Aorta (tissue), 5 donors: ENCODE measurements at places on chromosomes 7 and 10. TPM values are rescaled to one million over a fixed set of nuclear protein-coding genes. Genes with fewer than 3 reads are reported as not detected.

The XRCC2 gene
- 0.19 TPM for total RNA-seq

The HOXA5 gene
- 11.8 TPM for total RNA-seq

The ENKUR gene
- total RNA-seq: not detected

The PRKCQ gene
- total RNA-seq: 1.1 TPM

The CD36 gene
- total RNA-seq: 114 TPM

The FRAT1 gene
- total RNA-seq: 4.5 TPM

The MOGAT3 gene
- total RNA-seq: not detected

The BAZ1B gene
- total RNA-seq: 49.3 TPM

The ZPBP gene
- not detected for total RNA-seq

The FZD8 gene
- 28.6 TPM for total RNA-seq

The RBM17 gene
- total RNA-seq: 82.0 TPM

DNA sequence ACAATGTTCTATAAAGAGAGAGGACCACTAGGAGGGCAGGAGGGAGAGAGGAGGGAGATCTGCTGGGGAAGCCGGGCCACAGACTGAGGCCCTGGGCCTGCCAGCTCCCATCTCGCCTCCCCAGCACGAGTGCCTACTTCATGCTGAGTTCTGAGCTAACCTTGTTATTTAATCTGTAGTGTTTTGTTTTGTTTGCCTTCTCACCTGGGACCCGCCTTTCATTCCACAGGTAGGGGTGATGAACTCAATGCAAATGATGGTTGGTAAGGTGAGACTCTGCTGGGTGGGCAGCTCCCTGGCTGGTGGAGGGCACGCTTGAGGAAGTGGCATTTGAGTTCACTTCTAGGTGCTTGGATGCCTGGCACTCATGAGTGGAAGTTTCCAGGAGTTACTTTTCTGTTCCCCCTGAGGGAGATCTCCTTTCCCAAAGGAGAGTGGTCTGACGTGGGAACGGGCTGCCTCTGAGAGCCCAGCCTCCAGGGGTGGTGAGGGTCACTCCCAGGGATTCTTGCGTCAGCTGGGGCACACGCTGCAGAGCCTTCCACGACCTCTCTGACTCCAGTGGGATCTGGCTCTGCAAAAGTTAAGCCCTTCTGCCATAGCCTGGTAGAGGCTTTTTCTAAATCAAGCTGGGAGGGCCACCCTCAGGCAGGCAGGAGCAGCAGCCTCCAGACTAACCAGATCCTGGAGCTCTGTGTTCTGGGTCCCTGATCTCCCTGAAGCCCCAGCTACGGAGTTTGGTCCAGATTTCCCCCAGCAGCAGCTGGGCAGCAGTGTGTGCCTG, 22.4 kb downstream of the UBTD1 start:
- DNase-seq: no peak

- no peak for DNase-seq
Measured at GRCh38 chr7:111986601-111987000, 219.6 kb downstream of the DOCK4 start.

DNA sequence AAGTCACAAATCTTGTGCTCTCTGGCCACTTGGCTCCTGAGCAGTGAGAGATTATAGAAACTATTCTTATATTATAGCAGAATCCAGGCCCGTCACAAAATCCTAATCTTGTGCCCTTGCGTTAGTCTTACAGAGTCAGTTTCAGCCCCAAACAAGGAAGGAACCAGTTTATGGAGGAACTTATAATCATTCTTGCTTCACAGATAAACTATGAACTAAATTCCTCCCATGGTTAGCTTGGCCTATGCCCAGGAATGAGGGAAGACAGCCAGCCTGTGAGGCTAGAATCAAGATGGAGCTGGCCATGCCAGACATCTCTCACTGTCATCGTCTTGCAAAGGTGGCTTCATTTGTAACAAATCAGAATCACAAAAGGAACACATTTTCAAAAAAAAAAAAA, 199.7 kb upstream of the PITRM1 start:
- DNase-seq: no peak

- DNase-seq: no peak
Measured at GRCh38 chr7:134954197-134955082, 31.9 kb upstream of the AGBL3 start.

DNA sequence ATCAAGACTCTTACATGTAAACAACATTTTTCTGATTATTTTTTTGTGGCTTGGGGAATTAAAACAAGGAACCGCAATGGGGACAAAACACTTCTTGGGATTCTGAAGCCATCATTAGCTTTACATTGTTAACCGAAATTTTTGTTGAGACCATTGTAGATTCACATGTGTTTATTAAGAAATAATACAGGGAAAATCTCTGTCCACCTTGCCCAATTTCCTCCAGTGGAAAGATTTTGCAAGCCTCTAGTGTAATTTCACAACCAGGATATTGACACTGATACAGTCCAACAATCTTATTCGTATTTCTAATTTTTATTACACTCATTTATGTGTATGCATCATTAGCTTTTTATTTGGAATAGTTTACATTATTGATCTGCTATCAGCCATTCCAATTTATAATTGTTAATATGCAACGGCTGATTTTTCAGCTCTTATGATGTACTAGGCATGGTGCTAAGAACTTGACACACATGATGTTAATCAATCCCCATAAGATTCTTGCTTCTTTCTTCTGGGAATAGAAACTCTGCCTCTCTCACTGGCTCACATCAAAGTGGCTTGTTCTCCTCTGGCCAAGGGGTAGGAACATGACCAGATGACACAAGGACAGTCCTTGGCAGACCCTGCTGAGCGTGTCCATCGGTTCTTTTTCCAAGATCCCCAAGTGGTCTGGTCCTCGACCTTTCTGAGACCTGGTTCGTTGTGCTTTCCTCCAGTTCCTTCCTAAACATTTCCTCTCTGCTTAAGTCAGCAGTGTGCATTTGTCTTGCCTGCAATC, 137.6 kb downstream of the ADAM12 start:
- no peak for DNase-seq

- DNase-seq: no peak
Measured at GRCh38 chr10:118569241-118569881, 26.1 kb downstream of the PRLHR start.

- no peak for DNase-seq
Measured at GRCh38 chr7:31957090-31957720, 113.0 kb downstream of the PDE1C start.

- no peak for DNase-seq
Measured at GRCh38 chr10:103895411-103896186, 22.4 kb downstream of the STN1 start.

DNA sequence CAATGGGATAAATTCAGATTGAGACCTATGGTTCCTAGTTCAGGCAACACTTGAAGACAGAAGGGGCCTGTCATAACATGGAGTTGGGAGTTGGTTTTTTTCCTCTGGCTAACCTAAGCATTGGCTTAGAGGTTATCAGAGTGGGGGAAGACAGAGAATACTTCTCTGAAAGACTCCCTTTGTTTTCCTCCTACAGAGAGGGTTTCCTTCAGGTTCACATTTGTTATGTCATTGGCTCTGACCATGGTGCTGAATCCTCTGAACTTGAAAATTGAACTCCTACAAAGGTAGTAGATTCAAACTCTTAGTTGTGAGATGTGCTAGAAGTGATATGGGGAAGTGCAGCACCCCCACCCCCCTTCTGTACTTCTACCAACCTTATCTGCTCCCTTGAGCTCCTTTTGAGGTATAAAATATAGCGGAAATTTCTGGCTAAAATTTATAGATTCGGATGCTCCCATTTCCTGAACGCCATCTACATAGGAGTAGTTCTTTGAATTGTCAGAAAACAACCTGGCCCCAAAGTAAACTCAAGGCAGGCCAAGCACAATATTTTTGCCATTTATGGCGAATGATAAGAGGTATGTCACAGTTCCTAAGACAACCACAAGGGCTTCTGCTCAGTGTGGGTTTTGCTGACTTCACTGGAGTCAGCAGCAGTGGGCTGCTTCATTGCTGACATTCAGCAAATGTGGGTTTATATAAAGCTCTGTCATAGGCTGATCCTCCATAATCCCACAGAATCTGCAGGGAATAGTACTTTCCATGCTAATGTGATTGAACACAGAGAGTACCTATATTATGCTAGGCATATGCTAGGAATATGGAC, 131.6 kb upstream of the KLF14 start:
- DNase-seq: no peak

GRCh38 chr7:1669064-1669951, 769 bp upstream of the ELFN1 start:
- DNase-seq: peak; percentile 29

DNA sequence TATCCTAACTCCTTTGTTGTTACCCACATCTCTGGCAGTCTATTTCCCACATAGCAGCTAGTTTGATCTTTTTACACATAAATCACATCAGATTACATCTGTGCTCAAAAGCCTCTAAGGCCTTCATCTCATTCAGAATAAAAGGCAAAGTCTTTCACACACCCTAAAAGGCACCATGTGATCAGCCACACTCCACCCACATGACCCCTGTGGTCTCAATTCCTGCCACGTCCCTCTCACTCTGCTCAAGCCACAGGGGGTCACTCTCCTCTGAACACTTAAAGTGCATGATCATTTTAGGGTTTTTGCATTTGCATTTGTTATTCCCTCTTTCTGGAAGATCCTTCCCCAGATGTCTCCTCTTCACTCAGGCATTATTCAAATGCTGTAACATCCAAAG, 30.8 kb downstream of the ELAPOR2 start:
- no peak for DNase-seq

DNA sequence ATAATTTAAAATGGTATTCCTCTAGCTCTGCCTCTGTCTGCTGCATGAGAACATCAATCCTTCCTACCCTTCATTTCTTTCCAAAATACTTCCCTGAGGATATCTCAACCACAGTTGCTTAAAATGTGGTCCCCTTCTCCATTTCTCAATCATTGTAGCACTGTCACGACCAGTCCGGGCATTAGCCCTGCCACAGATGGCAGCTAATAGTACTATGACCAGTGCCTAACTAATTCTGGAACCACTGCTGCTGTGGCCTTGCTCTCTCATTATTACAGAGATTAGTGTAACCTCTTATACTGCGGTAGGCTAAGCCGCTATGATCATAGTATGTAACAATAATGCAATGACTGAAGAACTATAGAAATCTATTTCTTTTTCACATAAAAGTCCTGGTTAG, 66.0 kb downstream of the REEP3 start:
- DNase-seq: no peak

DNA sequence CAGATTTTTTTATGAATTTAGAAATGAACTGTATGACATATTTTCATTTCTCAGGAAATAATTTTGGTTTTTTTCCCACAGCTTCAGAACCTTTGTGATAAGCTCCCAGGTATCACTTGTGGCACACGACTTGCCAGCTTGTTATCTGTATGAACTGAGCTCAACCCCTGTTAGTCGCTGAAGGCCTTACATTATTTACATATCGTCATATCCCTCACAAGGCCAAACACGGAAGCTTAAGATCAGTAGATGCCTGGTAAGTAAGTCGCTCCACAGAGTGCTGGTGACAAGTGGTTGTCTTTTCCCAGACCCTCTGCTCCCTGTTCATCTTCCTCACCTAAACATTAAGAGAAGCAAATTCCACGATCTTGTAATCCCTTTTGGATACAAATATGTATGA, 55.2 kb downstream of the RAPGEF5 start:
- DNase-seq: no peak

- DNase-seq: no peak
Measured at GRCh38 chr10:27568196-27569175, 64.4 kb downstream of the RAB18 start.

DNA sequence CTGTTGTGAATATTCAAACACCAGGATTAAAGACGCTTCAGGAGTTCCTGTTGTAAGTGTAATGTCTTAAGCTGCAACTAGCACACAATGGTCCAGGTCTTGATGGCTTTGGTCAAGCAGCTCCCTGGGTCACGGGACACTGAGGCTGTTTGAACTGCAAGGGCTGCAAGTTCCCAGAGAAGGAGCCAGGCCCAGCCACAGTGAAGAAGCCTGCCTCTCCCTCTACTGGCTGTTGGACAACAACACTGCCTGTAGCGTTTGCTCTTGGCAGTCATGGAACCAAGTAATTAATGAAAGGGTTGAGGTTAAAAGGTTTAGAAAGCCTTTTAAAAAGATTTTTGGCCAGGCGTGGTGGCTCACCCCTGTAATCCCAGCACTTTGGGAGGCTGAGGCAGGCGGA, 31.9 kb upstream of the GUSB start:
- DNase-seq: no peak

- peak; percentile 77 for DNase-seq
Measured at GRCh38 chr7:130277763-130278643, 11.3 kb downstream of the CPA2 start.

DNA sequence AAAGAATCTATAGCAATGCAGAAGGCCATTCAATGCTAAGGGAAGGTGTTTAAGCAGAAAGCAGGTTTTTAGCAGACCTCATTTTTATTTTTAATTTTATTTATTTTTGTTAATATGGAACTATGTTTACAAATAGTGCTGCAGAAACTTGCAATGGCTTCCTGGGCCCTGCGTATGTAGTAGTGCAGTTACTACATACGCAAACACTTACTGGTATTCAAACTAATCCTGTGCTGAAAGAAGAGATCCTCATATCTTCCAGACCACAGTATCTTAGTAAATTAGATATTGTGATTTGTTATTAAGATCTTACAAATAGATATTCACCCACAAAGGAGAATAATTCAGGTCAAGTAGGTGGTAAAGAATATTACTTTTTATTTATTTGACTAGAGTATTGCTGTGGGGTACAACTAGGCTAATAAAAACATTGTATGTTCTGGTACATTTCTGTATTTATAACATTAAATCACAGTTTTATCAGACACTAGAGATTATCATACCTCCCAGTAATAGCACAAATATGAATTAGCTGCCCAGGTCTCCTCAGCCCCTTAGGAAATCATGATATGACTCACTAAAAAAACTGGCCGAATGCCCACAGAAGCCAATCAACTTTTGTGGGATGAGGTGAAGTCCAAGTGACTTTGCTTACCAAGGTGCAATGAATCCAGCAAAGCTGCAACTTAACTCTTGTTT, 57.6 kb downstream of the RNLS start:
- DNase-seq: no peak

DNA sequence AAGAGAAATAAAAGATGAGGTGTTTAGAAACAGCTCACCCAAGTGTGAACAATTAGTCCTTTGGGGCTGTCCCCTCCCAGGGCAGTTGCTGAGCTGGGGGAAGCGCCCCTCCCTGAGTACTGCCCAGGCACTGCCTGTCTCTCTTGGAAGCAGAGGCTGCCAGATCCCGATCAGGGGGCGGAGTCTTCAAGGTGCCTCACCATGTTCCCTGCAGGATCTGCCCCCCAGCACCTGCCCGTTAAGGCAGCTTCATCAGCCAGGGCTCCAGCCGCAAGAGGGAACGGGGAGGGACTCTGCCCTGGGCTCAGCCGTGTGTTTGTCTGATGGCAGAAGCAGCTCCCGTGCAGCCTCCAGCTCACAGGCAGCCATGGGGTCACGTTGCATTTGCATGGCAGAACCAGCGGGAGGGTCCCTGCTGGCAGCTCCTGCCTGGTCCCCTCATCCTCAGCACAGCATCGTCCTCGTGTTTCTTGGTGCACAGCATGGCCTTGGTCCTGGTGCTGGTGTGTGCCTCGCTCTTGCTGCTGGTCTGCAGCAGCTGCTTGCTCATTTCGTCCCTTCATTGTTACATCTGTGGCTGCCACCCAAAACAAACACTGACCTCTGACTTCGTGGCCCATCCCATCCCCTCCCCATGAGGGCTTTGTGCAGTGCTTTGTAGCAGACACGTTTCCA, 10.7 kb upstream of the DPYSL4 start:
- DNase-seq: peak; percentile 62

GRCh38 chr10:48606530-48607355, 1.9 kb upstream of the ARHGAP22 start:
- DNase-seq: peak; percentile 74
